ACHN (cell line): ENCODE measurements at places on chromosomes 2 and 18.

GRCh38 chr2:238967031-238967977, 119.4 kb downstream of the TWIST2 start:
- DNase-seq = no peak

DNA sequence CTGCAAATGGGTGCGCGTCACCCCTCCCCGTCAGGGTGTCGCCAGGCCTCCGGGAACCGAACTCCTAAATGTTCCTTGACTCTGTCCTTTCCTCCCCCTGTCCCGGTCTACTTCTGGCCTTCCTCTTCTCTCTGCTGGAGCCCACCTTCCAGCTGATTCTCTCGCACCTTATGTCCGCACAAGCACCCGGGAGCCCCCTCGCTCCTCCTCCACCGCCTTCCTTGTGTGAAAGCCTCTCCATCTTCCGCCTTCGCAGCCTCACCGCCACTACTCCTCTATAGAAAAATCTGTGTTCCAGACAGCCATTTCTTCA, 627 bp upstream of the KIF3C start:
- DNase-seq = no peak

GRCh38 chr2:239678186-239678490, 277.3 kb upstream of the HDAC4 start:
- DNase-seq = no peak

GRCh38 chr2:225667445-225667844, 267.9 kb downstream of the NYAP2 start:
- no peak for DNase-seq

DNA sequence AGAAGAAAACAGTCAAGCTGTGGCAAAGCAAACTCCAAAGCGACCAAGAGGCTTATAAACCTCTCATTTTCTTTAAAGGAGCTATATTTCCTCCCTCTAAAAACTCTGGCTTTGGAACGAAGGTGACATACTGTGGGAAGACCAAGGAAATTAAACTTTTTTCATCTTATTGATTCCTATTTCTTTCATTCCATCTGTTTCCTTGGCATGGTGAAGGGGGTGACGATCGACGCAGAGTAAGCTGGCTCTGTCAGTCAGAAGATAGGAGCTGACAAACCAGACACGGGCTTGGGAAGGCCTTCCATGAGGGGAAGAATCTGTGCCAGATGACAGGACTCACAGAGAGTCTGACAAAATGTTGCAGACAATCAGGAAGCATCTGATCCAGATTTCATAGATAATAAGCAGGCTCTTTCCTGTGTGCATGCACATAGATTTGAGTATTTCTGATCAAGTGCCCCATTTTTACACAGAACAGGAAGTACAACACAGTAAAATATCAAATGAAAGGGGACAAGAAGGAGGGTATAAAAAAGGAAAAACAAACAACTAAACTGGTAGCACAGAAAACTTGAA, 261.7 kb downstream of the SATB2 start:
- DNase-seq = no peak
